NCI-H2081 (cell line): ENCODE measurements at places on chromosomes 4 and X.

DNA sequence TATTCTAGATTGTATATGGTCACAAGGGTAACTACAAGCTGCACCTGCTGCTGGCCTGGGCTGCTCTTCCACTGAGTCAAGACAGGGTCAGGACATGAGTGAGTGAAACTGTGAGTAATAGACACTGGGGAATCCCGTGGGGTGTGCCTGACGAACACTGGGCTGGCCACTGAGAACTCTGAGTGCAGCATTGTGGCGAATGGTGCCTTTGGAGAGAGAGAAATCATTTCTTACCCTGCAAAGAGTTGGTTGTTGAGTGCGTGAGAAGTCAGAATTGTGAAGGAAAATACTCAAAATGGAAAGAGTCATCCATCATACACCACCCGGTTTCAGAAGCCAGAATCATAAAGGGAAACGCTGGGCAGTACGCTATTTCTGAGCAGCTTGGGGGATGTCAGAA lies 43.1 kb upstream of the LSM6 start:
- DNase-seq, result no peak

DNA sequence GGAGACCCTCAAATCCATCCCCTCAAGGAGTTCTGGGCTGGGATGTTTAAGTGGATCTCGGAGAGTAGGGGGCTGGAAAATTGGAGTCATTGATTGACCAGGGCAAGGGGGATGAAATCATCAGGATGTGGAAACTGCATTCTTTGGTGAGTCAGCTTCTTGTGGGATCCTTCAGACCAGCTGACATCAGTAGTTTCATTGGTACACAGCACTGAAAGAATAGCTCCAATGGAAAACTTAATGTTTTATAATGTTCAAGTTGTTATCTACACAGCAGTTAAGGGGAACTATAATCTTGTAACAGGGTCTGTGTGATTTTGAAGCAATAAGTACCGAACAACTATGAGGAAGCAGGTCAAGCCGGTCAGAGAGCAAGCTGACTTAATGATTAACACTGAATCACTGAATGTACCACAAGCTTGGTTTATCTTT lies 506.1 kb downstream of the RPA4 start:
- DNase-seq, result no peak

- DNase-seq, result no peak
Observed at GRCh38 chr4:116183241-116183640, 902.1 kb downstream of the TRAM1L1 start.

DNA sequence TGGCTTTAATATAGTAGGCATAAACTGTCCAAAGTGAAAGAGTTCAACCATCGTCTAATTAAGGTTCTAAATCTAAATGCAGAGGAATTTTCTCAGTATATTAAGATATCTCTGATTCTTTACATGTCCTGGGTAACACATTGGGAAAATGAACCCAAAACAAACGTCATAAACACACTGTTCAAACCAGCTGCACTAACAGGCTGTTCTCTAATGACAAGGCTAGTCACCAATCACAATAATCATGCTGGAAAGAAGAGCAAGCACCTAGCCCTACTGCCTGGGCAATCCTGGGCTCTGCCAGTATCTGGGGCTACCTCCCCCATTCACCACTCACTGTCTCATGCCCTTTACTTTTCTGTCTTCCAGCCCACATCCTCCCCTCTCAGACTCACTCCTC lies 107.9 kb downstream of the EFHC2 start:
- DNase-seq, result no peak
